HAP-1 (cell line): ENCODE measurements at places on chromosomes 1 and 21.

GRCh38 chr1:3678361-3679097 lies 26.2 kb downstream of the TP73 start:
- no peak for DNase-seq

DNA sequence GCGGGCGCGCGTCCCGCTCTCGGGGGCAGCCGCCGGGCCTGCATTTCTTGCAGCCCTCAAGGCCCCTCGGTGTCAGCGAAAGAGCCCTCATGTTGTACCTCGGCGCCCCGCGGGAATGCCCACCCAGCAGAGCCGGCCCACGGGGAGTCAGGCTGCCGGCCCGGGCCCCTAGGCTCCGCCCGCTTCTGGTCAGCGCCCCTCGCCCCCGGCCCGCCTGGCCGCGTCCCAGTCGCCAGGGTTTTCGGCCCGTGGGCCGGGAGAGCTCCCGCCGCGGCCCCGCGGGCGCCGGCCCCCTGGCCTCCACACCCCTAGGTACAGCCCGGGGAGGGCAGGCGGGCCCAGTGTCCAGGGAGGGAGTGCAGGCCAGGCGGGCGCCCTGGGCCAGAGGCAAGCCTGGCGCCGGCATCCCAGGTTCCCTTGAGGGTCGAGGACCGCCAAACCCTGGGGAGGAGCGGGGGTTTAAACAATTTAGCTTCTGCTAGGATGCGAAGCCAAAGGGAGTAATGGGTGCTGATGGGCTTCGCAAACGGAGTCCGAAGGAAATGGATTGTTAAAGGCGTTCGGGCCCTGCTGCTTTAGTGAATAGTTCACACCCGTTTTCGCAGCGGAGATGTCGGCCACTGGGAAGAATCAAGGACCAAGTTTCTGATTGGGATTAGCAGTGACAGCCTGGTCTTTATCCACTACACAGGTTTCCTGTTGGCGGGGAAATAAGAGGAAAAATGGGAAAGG lies 486 bp upstream of the KCNA3 start:
- DNase-seq = no peak

DNA sequence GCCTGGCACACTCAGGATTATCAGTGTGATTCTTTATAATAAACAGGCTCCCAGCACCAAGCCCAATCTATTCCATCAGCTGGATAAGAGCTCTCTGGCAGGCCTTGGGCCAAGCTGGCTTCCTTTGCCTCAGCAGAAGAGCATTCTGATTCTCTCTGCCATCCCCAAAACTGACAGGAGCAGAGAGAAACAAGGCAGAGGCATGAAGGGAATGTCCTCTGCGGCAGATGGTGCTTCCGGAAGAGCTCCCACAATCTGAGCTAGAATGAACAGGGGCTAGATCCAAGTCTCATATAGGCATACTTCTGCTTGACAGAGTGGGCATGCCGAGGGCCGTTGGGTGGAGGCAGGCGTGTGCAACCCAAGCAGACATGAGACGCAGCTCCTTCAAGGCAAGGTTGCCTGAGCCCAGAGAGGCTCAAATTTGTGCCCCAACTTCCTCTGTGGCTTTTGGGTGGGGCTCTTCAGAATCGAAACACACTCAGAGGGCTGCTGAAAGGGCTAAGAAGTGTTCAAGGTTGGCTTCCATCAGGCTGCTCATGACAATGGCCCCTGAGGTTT lies 4.0 kb downstream of the CAPN2 start:
- DNase-seq = no peak

- DNase-seq = no peak
Measured at GRCh38 chr1:229461032-229461668, 27.3 kb upstream of the ACTA1 start.

GRCh38 chr1:30908696-30909364 lies at the start of gene SDC3:
SDC3 (minus strand) TSS chr1:30908758; CDS start chr1:30908586, 172 bp downstream.
- DNase-seq = peak; percentile 33

- no peak for DNase-seq
Measured at GRCh38 chr1:37131281-37131680, 97.0 kb upstream of the GRIK3 start.
